ENCODE measurements at places on chromosomes 3 and 15. TPM values are rescaled to one million over a fixed set of nuclear protein-coding genes. Genes with fewer than 3 reads are reported as not detected.

Gene STXBP5L
- not detected for polyA plus RNA-seq

Gene SATB1
- 2.0 TPM for polyA plus RNA-seq

Gene KLHL40
- polyA plus RNA-seq = not detected

Gene CHL1
- polyA plus RNA-seq = not detected

Gene TMOD2
- polyA plus RNA-seq = 1.8 TPM

Gene ZNF860
- polyA plus RNA-seq = 4.4 TPM

Gene ADPRH
- polyA plus RNA-seq = 0.99 TPM

Gene MORC1
- polyA plus RNA-seq = not detected

DNA sequence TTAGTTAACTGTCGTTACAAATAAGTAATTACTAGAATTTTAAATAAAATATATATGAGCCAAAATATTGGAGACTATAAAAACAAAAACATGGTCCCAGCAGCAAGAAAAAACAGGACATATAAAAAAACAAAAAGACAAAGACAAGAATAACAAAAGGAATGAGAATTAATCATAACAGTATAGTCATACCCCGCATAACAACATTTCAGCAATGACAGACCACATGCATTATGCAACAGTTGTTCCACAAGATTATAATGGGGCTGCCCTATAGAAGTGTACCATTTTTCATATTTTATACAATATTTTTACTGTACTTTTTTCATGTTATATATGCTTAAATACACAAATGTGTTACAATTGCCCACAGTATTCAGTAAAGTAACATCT lies 5.6 kb downstream of the HLTF start:
- DNase-seq = peak; percentile 68

GRCh38 chr3:111681661-111682426 lies 86.7 kb upstream of the ZBED2 start:
- DNase-seq = no peak

DNA sequence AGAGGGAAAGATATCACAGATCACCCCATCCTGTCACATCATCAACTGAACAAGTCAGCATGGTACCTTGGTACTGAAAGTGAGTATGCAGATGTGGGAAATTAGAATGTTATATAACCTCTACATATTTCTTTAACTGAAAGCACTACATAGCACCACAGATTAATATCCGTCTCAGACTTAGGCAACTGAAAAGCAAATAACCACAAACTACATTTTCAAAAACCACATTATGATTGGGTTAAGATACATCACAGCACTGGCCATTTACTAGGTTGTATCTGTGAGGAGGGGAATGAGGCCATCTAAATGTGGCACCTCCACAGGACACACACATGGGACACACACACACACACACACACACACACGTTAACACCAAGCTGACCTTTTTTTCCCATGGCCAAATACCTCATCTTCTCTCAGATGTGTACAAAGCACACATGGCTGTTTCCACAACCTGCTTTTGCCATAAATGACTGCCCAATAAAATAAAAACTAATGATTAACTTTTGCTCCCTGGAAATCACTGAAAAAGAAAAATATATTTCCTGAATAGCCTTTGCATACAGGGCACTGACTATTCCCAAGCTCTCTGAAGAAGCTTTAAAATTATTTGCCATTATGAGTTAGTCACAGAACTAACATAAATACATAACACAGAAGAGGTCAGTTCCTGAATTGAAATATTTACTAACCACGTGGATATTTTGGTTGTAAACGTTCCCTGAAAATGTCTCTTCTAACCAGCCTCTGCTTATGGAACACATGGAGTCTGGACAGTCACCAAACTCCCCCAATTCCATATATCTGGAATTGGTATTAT lies 60.1 kb downstream of the SUMF1 start:
- DNase-seq = no peak

GRCh38 chr3:177615015-177615414 lies 417.7 kb upstream of the TBL1XR1 start:
- peak; percentile 88 for DNase-seq

DNA sequence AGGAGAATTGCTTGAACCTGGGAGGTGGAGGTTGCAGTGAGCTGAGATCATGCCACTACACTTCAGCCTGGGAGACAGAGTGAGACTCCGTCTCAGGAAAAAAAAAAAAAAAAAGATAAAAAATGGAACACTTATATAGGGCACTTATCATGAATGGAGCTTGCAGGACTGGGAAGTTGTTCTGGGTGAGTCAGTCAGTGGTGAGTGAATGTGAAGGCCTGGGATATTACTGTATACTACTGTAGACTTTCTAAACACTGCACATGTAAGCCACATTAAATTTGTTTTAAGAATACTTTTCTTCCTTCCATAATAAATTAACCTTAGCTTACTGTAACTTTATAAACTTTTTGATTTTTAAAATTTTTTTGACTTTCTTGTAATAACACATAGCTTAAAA lies 59.8 kb downstream of the SFMBT1 start:
- DNase-seq = peak; percentile 22

DNA sequence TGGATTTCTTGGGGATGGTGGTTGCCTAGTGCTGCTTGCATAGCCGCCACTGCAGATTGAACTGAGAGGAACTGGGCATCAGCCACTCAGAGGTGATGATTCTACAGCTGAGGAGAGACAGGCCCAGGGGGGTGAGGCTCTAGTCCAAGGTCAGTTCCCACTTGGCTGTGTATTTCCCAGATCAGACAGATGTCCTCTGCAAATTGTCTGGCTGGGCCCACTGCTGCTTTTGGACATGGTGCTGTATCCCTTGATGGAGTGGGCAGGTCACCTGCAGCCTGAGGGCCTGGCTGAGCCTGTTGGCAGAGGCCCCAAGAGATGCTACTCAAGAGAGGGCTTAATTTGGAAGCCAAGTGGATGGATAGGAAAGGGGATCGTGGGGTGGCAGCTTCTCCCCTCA lies 124.5 kb upstream of the CTDSPL start:
- DNase-seq = no peak

DNA sequence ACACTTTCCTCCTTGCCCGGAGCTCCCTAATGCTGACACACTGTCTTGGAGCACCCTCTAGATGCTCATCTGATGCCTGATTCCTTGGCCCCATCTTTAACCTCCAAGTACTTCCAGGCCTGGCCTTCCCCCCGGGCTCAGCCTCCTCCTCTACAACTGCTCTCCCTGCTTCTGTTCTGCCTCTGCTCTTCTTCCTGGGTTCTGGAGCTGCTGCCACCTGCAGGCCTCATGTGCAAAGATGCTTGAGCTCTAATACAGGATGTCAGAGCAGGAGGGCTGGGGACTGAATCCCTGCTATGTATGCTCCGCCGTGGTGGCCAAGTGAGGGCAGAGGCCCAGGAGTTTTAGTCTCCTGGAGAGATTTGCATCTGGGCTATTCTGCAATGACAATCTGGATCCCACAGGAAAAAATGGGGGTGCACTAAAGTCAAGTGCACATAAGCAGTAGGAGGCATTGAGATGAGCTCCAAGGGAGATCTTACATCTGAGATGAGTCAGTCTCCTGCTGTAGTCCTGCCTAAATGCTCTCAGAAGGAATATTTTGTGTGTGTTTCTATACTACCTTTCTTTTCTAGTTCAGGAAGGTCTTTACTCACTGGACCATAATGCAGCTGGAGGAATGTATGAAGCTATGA lies 296.3 kb downstream of the UACA start:
- peak; percentile 51 for DNase-seq

DNA sequence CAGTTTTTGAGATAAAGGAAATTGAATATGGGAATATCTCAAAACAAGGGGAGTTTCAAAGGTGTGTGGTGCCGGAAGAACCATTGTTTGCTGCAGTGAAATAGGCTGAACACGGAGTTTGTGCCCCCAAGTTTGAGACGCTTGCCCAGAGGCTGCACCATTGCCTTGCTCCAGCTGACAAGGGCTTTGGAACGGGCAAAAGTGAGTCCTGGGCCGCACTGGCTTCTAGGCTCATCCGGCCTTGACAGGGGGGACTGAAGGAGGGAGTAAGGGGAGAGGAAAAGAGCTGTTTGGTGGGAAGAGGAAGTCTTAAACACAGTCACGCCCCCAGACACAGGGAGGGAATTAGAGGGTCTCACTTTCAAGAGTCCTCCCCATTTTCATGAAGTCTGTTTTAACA lies 269.9 kb downstream of the FAM43A start:
- no peak for DNase-seq

GRCh38 chr15:73558529-73558928 lies 74.7 kb downstream of the NPTN start:
- DNase-seq = no peak

GRCh38 chr3:129661766-129662165 lies 55.3 kb upstream of the PLXND1 start:
- DNase-seq = no peak

GRCh38 chr15:29825227-29825626 lies 3.0 kb upstream of the TJP1 start:
- peak; percentile 29 for DNase-seq

- no peak for DNase-seq
Measured at GRCh38 chr3:114941626-114942309, 205.3 kb downstream of the ZBTB20 start.

DNA sequence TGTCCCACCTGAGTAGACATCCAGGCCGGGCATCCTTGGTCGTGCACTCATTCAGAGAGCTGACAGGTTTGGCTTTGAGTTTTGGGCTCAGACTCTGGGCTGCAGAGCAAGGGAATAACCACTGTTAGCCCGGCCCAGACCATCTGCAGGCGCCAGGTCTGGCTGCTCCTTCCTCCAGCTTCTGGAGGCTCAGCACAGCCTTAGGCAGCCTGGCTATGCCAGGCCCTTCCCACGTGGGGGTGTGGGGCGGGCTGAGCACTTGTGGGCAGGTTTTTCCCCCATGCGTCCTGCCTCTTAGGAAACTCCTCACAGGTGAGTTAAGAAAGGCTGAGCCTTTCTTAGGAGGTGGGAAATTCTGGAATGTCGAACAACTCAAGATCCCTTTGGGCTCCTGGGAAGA lies 11.2 kb downstream of the PLA2G4B start:
- peak; percentile 71 for DNase-seq

DNA sequence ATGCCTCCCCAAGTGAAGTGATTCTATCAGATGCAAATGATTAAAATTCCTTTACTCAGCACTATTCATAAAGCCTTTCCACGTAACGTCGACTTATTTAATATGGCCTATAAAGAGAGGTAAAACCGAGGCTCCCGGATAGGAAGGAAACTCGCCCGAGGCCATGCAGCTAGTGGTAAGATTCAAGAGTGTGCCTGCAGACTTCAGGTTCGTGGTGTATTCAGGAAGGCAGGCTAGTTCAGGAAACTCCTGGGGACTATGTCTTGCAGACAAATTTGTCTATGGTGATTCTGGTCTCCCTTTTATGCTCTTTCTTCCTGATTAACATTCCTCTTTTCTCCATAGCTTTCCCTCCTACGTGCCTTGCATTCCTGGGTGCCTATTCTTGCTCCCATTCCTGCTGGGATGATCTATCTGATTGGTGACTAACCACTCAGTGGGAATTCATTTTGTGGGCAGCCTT lies 150.7 kb downstream of the SST start:
- no peak for DNase-seq

DNA sequence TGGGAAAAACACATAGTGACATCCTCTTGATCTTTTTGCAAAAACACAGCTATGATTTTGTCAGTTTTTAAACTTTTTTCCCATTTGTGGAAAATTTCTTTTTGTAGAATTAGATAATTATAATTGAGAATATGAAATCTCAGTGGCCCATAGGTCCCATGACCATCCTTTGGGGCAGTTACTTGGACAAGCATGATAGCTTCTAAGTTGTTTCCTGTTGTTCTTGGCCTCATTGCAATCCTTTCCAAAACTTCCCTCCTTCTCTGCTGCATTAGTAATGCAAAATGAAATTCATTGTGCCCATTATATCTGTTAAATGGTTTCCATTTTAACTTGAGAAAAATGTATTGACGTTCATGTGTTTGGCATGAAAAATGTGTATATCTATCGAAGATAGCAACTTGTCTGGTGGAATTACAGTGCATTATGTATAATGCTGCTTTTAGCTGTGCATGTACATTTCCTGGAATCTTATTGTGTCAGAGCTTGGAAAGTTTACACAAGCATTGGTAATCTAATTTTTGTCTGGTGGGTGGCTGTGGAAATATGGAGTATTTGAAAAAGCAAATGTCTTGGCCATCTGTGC lies 70.0 kb downstream of the MDFIC2 start:
- DNase-seq = no peak

- no peak for DNase-seq
Measured at GRCh38 chr3:153903430-153903829, 217.8 kb upstream of the ARHGEF26 start.

DNA sequence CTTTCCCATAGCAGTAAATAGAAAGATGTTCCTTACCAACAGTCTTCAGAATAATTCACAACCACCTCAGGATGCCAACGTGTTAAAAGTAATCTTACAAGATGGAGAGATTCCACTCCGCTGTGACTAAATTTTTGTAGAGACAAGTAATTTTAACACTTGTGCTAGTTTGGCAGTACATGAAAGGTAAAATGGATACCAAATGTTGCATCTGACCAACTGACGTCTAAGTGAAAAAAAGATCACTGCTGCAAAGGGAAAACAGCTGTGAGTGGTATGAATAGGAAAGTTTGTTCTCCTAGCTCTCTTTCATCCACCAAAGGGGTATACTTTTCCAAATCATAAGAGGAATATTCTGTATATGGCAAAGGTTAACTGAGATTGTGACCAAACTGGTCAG lies 2.6 kb downstream of the SPG21 start:
- no peak for DNase-seq

DNA sequence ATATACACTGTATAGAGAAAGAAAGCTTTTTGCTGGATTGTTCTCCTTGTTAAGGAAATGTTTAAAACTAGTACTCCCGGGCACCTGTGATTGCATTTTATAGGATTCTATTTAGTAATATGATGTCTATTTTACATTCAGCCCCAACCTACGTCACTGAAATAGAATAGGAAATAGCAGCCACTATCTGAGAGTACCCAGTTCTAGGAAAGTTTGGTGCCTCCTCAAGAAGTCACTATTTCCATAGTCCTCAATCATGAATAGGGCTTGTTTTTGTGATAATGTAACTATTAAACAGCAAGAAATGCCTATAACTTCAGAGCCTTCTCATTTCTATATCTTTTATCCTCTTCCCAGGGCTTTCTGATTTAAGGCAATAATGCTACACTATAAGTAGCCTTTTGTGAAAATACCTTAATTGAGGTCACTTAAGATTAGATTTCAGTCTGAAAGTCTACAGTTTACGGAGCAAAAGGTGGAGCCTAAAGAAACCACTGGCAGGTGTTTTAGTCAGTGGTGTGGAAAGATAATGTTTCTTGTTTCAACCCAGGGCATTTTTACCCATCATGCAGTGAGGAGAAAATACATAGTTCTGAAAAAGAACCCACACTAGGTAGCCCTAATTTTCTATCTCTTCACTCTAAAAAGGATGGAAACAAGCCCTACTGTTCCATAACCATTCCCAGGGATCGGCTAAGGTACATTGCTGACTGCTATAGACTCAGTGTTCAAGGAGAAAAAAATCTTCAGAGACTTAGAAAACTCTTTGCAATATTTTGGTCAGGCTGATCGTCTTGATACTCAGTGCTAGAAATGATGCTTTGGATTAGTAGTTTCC lies 38.7 kb downstream of the TIGIT start:
- DNase-seq = no peak

Data from mammary epithelial cell (primary cell).